DMS 273 treated with DMSO at 0.1 percent for 48 hours (cell line): ENCODE measurements at places on chromosomes 12 and 14.

GRCh38 chr14:100399052-100399849 is 76.1 kb downstream of the SLC25A47 start:
- DNase-seq = no peak

- peak; percentile 83 for DNase-seq
Measured at GRCh38 chr12:130686511-130686991, 29.5 kb downstream of the RIMBP2 start.

- peak; percentile 49 for DNase-seq
Measured at GRCh38 chr12:123571343-123571813, 13.0 kb upstream of the TMED2 start.

GRCh38 chr12:124327362-124328043 is 32.6 kb downstream of the RFLNA start:
- DNase-seq = no peak

DNA sequence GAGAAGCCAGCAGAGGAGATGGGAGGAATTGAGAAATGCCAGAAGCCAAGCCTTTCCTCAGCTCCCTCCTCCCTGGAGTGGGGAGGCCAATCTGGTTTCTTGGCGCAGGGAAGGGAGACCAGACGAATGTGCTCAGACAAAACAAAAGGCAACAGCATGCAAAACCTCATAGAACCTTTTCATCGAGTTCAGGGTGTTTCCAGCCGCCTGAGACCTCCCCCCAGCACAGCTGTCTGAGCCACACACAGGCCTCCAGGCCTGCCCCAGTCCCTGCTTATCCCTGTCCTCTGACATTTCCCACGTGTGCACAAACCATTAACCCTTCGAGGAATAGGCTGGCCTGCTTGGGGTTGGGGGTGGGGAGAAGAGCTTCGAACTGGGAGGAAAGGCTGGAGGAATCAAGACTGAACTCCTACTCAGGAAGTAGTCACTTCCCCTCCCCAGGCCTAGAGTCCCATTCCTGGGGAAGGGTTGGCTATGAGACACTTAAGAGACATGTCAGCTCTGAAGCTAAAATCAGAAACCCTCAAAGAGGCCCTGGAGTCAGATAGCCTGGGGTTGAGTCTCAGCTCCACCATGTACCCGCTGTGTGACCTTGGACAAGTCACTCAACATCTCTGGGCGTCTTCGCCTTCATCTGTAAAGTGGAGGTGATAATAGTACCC is 10.7 kb downstream of the TBX3 start:
- DNase-seq = no peak

DNA sequence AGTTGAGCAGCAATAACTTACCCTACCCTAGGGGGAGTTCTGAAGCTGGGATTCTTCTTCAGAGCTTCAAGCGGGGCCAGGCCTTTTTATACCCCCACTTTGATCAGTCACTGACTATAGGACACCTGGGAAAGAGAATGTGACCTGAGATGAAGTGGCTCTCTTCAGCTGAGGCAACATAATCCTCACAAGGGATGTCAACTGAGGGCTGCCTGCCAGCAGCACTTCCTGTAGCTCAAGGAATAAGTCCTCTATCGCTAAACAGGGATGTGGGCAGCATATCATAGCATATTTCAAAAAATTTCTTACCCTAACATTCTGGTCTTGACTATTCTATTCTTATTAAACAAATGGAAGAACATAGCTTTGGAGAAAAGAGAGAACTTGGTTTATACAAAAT is 17.4 kb downstream of the LGALS3 start:
- DNase-seq = no peak

DNA sequence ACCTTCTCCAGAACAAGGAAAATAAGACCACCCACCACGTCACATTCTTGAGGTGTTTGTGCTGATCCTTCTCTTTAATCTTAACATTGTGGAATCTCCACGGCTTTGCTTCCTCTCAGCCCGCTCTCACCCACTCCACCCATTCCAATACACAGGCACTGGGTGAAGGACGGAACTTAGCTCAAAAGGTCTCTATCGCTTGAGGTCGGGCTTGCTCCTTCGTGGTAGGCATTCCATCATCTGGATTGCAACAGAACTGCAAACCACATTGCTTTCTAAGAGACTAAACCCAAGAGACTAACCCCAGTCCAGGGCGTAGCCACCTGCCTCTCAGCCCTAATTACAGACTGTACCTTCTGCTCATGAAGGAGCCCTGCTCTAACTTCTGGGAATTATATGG is 24.0 kb upstream of the MDM2 start:
- no peak for DNase-seq

DNA sequence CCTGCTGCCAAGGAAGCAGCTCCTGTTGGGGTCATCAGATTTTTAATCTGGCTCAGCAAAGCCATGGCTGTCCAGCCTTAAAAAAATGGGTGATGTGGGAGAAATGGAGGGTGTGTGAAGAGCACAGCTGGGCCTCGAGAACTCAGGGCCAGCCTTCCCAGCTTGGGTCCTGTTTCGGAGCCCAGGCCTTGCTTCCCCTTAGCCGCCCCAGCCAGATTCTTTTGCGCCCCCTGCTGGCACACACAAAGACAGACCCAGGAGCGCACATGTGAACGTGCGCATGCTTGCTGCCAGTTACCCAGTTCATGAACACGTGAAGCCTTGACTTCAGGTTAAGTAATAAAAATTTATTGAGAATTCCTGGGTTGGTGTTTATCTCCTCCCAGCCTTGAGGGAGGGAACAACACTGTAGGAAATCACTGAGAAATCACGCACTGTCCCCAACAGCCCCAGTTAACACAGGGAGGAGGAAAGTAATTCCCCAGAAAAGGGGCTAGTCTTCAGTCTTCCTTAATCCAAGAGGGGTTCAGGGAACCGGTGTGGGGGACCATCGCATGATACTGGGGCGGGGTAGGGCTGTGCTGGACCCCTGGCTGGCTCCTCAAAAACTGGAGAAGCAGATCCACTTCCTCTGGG is 5.3 kb downstream of the PHB2 start:
- DNase-seq = peak; percentile 57

DNA sequence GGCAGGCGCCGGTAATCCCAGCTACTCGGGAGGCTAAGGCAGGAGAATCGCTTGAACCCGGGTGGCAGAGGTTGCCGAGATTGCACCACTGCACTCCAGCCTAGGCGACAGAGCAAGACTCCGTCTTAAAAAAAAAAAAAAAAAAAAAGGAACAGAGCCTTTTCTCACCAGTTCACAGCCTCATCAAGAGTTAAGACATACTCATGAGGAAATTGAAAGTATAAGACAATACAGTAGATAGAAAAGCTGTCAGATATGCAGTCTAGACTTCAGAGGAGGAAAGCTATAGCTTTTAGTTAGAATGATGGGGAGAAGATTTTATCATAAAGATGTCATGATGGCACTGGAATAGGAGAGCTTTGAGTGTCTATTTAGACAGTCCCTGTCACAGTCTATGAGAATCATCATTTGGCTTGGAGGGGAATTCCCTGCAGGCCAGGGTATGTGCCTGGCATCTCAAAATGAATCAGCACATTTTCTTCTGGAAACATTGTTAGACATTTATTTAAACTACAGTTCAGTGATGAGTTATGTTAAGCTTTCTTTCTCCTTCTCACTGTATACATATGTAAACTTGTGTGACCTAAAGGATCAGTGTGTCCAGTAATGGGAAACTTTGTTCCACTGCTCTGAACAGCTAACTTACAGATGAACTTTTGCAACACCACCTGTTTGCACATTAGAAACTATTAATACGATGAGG is 2.9 kb upstream of the RAB35 start:
- no peak for DNase-seq

GRCh38 chr12:117202556-117202955 is 12.3 kb upstream of the FBXO21 start:
- no peak for DNase-seq

GRCh38 chr12:40834321-40834720 is 142.1 kb downstream of the CNTN1 start:
- no peak for DNase-seq

GRCh38 chr12:116165036-116165425 is 112.5 kb downstream of the MED13L start:
- DNase-seq = no peak

DNA sequence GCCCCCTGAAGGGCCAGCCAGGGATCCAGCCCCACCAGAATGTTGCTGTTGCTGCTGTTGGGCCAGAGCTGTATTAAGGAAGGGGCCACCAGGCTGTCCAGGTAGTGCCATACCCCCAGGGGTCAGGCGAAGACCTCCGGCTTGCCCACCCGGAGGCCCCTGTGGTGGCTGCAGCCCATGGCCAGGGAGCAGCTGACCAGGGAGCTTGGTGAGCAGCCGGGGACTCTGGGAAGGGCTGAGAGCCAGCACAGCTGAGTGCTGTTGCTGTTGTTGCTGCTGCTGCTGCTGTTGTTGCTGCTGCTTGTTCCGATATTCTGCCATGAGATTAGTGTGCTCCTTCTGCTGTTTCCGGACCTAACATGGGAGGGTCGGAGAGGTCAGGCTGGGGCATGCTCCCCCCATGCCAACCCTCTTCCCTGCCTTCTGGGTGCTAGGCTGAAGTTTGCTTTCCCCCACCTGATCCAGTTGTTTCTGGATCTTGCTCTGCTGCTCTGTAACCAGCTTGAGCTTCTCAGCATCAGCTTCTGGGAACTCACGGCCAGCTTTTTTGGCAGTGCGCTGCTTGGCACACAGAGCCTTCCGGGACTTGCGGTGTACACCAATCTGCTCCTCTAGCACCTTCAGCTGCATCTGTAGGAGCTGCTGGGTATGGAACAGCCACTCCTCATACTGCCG is 15.2 kb upstream of the PRKAG1 start:
- DNase-seq = no peak

GRCh38 chr14:34857689-34858449 is 17.3 kb downstream of the BAZ1A start:
- DNase-seq = no peak

DNA sequence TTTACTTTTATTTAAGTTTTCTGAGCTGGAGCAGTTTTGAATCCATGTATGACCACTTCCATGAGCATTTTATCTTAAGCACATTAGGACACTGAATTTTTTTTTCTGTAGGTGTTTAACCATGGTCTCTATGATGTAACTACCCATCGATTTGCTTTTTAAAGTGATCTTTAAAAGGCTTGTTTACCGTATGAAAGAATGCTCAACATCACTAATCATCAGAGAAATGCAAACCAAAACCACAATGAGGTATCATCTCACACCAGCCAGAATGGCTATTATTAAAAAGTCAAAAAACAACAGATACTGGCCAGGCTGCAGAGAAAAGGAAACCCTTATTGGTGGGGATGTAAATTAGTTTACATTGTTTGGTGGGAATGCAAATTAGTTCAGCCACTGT is 23.0 kb downstream of the GLRX5 start:
- no peak for DNase-seq

- peak; percentile 32 for DNase-seq
Measured at GRCh38 chr14:74038020-74038859, 19.1 kb downstream of the BBOF1 start.

DNA sequence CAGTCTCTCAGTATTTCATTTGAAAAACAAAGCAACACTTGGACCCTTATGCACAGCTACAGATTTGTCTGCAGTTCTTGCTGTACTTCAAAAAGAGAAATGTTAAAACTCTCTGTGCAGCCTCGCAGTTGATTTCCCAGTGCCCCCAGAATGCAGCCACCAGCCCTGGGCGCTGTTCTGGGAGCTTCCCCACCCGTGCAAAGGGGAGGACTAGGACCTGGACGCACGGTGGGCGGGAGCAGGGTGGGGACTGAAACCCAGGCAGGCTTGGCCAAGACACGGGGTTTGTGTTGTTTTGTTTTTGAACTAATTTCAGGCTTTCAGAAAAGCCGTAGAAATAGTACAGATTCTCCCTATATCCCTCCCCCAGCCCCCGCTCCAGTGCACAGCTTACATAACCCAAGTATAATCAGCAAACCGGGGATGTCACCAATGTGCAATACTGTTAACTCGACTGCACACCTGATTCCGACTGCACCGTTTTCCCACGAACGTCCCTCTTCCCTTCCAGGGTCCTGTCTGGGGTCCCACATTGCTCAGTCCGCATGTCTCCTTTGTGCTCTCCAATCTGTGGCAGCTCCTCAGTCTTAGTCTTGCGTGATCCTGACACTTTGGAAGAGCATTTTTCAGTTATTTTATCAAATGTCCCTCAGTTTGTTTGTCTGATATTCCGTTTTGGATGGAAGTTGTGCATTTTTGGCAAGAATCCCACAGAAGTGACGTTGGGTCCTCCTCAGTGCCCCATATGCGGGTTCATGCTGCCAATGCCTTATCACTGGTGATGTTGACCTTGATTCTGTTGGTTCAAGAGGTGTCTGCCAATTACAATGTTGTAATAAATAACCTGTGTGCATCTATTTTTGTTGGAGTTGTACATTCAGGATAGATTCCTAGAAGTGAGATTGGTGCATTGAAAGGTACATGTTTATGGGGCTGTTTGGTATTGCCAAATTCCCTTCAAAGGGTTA is 95.9 kb downstream of the SETD3 start:
- DNase-seq = no peak

DNA sequence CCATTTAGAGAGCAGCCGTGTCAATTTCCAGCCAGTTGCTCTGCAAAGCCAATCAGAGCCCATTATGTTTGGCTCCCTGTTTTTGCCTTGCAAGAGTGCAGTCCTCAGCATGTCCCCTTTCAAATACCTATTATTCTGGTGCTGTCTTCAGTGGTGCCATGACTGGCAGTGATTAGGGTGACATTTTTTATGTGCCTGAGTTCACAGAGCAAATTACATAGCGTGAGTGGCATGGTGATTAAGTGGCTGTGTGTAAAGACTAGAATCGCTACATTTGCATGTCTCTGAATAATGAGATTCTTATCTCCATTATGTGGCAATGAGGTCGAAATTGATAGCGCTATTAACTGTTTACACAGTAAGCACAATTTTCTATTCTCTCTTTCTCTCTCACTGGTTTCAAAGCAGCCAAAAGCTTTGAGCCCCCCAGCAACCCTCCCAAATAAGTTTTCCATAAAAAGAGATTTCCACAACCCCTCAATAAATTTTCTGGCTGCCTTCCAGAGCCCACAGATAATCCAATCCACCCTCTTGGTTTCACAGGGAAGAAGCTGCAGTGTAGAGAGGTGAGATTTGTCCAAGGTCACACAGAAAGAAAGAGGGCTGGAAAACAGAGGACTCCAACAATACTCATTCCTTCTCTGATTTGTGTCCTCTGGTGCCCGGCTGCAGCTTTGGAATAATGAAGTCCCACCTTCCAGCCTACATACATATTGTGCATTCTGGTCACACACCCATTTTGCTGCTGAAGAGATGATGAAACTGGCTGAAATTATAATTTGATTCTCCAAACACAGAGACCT is 58.8 kb upstream of the NUDT4 start:
- no peak for DNase-seq

DNA sequence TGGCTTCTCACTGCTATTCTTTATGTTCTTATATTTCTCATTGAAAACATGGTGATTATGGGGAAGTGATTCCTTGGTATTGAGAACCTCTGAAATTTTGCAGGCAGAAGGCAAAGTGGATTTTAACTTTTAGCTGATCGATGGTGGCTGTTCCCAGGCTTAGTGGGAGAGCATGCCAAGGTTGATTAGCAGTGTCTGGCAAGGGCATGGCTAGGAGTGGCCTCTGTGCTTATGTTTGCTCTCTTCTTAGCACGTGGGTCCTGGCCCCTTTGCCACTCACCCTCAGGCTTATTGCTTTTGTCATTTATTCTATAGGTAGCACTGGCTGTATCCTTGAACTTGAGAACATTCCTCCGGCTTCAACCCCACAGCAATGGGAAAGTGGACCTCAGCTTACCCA is 2.1 kb downstream of the MVK start:
- DNase-seq = no peak
